ENCODE measurements at places on chromosomes 6 and 20.

DNA sequence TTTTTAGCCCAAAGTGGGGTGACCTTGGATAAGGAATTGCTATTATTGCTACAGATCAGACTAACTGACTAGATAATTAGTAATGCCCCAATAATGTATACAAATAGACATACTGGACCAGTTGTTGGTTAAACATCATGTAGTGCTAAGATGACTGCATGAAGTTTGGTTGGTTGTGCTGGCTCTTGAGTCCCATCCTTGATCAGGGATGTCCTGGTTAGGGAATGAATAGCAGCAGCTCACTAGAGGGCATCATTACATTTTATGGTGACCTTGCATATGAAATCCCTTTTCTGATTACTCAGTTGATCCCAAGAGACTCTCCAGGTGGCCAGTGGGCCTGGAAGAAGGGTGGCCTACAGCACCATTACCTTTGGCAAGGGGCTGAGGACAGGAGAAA is 10.9 kb downstream of the TPBG start:
- DNase-seq: no peak

- DNase-seq: no peak
Measured at GRCh38 chr6:148723484-148723883, 23.3 kb upstream of the UST start.

DNA sequence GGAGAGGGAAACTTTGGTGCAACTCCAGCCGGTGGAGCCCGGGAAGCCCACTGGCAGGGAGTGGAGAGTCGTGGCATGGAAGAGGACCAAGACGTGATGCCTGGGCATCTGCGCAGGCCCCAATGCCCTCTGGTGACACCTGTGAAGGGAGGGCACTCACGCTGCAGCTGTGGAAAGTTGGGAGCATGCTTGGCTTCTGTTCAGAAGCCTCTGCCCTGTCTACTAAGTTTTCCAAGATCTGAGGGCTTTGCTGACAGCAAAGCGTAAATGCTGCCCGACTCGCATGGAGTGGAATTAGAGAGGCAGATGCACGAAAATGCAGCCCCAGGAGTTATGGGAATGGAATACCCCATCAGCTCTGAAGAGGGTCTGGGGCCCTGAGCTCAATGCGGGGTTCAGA is 75.7 kb downstream of the SYNDIG1 start:
- DNase-seq: no peak

GRCh38 chr6:72669324-72669723 is 47.5 kb downstream of the KCNQ5 start:
- DNase-seq: no peak

- DNase-seq: no peak
Measured at GRCh38 chr6:157853018-157853805, 30.2 kb downstream of the SNX9 start.

- DNase-seq: no peak
Measured at GRCh38 chr6:89489078-89489477, 56.1 kb downstream of the ANKRD6 start.

- no peak for DNase-seq
Measured at GRCh38 chr20:53617791-53618489, 24.3 kb upstream of the ZNF217 start.

DNA sequence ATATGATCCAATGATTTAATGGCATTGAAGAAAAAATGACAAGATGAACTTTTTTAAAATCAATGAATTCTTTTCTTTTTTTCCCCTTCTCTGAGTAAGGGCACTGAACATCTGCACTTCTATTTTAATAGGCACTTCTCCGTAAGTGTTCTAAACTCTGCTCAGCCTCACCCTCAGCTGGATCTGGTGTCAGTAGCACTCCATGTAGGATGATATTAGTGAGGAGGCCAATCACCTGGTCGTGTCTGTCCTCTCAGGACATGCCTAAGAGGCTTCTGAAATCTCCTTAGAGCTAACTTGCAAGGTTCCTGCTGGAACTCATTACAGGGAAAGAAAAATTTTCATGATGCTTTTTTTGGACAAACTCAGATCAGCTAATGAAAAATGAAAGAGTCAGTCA is 148.6 kb upstream of the MLIP start:
- no peak for DNase-seq

DNA sequence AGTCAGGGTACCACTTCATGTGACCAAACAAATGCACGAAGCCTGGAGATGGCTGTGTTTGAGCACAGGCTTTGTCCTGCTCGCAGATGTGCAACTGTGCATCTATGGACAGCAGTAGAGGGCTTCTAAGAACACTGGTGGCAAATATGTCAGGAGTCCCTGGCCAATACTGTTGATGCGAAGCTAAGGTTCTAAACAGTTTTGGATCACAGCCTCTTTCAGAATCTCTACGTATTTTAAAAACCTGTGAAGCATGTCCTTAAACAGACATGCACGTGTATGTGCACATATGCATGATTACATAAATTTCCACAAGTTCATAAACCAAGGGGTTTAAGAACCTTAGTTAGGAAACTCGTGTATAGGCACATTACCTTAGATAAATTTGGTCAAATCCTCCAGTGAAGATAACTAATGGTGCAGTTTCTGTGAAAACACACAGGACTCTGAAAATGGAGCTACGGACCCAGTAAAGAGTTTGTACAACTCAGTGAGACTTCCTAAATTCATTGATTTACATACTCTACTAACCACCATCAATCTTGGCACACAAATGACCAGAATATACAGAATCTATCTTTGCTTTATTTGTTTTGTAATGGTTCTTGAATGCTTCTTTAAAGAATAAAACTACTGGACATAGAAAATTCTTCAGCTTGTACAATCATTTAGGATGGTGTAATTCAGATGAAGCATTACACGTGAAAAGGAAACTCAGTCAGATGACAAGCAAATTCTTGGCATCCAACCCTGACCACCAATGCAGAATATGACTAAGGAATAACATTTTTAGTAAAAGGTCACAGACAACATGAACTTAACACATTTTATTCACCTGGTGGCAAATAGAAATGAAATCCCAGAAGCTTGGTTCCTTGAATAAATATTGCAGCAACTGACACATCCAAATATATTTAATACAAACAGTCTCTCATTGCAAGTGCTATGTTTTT is 27.4 kb downstream of the KCNQ5 start:
- no peak for DNase-seq

- DNase-seq: no peak
Measured at GRCh38 chr20:44138867-44139266, 48.1 kb downstream of the JPH2 start.

DNA sequence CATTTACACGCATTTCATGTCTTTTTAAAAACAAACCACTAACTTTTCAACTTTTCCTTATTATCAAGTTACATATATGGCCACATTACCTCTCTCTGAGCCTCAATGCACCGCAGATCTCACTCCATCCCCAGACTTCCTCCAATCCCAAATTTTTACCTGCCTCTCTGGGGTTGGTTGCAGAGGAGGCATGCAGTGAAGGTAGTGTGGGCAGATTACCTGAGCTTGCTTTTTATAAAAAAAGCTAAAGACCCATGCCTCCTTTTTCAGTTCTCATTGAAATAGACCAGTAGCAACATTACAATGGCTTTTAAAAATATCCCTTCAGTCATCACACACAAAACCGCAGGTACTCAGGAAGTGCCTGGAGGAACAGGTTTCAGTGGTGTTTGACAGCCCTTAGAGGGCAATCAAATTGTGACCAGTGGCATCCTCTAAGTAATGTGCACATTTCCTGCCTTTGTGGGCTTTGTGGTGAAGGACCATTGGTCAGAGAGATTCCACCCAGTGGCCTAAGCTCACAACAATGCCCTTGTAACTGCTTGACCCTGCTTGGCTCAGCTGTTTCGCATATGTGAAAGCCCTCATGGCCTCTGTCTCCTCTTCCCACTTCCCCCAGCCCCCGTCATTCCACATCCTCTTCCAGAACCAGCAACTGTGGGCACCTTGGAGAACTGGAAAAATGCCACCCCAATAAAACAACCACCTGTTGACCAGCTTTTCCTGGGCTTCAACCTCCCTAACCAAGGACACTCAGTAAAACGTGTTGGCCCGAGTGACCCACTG is 30.2 kb upstream of the IL17A start:
- no peak for DNase-seq

Measured in CD4-positive, alpha-beta T cell treated with Interleukin-21 for 1 hour (primary cell).